ENCODE measurements at places on chromosomes 16 and 17.

- DNase-seq = no peak
Observed at GRCh38 chr16:11603331-11603750, 16.6 kb upstream of the LITAF start.

DNA sequence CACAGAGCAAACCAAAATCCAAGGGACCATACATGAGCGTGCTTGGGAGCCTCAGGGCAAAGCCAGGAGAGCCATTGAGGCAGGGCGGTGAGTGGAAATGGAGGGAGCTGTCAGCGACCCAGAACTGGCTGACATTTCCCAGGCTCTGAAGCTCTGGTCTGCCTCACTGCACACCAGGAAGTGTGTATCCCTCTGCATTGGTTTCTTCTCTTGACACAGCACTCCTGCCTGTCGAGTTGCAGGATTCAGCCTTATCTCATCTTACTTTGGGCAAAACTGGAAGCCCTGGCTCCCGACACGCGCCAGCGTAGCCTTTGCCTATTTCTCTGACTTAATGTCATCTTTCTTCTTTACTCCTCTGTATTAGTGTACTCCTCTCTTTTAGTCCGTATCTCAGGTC lies 144.7 kb upstream of the HS3ST3A1 start:
- DNase-seq = no peak

GRCh38 chr16:30967795-30968194 lies 10.2 kb downstream of the SETD1A start:
- no peak for DNase-seq

DNA sequence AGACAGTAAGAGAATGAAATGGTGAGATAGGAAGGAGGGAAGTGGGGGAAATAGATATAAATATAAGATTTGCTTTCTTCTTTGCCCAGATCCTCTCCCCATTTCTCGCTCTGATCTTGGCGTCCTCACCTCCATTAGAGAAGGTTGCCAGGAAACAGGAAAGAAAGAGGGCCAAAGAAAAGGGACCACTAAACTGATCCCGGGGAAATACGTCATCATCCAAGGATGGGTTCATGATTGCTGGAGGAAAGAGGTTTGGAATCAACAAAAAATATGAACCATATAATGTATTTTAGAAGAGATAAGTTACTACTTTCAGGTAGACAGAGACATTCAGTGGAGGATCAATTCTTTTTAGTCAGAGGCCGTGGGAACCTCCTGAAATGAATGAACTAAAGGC lies 536.0 kb downstream of the HAPSTR1 start:
- no peak for DNase-seq

DNA sequence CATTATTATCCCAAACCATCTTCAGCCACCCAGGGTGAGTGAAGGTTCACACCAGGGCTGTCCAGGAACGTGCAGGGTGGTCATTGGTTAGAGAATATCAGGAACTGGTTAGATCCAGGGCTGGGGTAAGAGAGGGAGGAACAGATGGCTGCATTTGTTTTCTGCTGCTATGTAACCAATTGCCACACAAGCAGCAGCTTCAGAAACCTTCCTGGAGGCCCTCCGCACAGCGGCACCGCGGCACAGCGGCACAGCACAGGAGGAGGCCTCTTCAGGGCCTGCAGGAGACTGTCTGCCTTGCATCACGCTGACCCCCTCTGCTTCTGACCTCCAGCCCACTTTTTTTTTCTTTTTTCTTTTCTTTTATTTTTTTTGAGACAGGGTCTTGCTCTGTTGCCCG lies 86.1 kb downstream of the KCNJ12 start:
- DNase-seq = no peak

DNA sequence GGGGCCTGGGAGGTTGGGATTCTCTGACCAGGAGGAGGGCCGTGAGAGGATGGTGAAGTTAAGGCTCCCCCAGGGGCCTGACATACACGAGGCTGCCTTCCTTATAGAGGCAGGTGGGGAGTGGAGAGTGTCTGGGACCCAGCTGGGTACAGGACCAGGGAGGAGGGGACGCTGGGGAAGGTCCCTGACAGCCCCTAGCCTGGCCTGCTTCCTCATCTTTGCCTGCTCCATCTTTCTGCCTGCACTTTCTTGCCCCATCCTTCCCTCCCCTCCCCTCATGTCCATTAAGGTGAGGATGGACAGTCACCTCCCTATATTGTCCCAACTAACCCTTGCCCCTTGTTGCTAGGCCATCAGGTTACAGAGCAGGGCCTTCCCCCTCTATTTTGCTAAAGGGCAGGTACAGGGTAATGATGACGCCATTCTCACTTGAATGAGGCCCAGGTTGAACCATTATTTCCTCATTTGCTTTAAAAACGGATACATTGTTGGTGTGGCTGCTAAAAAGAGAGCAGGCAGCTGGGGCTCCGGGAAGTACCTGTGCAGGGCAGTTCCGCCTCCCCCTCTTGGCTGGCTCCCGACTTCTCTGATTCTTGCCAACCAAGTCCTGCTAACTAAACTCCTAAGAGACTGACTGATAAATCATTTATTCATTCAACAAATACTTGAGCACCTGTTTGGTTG lies 1.3 kb downstream of the C17orf99 start:
- no peak for DNase-seq

DNA sequence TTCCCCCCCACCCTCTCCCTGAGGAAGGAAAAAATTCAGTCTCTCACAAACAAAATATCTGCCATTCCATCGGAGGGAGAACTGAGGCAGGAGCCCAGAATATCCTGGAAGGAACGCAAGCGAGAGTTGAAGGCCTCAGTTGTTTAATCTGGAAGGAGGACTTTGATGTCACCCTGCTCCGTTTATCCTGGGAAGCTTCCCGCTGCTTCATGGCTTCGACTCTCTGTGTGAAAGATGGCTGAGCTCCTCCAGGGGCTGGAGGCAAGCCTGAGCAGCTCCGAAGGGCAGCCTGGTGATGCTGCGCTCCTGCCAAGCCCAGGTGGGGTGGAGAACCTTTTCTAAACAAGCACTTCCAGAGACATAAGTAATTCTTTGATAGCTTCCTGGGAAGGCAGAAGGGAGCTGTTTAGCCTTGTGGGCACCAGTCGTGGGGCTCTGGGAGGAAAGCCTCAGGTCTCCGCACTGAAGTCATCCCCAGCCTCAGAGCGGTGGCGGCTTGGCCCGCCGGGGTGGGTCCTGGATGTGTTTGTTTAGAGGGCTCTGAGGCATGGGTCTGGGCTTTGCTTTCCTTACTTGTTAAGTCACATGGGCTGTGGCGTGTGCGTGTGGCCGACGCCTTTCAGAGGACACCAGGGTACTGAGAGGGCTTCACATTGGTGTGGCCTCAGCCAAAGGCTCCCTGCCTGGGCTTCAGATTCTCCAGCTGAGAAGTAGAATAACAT lies 7.9 kb downstream of the NKD1 start:
- no peak for DNase-seq

DNA sequence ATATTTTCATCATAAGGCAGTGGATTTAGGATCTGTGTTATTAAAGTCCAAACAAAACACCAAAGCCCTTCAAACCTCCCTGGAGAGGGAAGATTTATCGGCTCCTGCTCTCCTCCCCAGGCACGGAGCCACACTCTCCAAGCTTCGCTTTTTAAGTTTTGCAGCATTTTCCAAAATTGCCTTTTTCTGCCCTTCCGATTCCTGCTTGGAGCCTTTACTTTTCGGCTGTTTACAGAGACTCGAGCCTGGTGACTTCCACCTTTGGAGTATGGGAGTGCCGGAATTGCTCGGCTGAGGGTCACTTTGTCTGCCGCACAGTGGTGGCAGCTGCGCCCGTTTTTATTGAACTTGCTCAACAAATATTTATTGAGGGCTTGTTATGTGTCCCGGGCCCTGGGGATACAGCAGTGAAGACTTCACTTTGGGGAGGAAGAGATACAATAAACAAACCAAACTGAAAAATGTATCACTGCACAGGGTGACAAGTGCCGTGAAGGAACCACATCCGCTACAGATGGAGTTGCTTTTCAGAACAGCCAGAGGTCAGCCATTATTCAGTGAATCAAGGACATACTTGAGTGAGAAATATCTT lies 185.5 kb downstream of the NTN1 start:
- DNase-seq = no peak

- DNase-seq = no peak
Observed at GRCh38 chr16:57589374-57589773, 39.1 kb upstream of the ADGRG1 start.

GRCh38 chr16:77917971-77918370 lies 104.4 kb upstream of the CLEC3A start:
- no peak for DNase-seq

GRCh38 chr17:53919356-53919755 lies 96.6 kb downstream of the KIF2B start:
- DNase-seq = no peak

DNA sequence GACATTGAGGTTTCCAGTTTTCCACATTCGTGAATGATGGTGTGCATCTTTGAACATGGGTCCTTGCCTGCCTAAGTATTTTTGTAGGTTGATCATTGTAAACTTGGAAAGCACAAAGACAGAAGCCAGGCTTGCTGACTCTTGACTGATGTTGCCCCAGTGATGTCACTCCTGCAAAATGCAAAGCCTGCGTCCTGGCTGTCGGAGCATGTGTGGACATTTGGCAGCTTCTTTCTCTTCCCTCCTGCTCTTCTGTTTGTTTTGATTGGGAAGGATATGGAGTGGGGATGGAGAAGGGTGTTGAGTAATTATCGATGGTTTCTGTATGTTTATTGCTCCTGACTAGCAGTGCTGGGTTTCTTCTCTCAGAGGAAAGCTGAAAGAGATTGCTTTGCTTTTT lies 3.2 kb downstream of the NDE1 start:
- DNase-seq = no peak

GRCh38 chr17:81538651-81539570 lies 10.7 kb downstream of the FSCN2 start:
- DNase-seq = no peak

DNA sequence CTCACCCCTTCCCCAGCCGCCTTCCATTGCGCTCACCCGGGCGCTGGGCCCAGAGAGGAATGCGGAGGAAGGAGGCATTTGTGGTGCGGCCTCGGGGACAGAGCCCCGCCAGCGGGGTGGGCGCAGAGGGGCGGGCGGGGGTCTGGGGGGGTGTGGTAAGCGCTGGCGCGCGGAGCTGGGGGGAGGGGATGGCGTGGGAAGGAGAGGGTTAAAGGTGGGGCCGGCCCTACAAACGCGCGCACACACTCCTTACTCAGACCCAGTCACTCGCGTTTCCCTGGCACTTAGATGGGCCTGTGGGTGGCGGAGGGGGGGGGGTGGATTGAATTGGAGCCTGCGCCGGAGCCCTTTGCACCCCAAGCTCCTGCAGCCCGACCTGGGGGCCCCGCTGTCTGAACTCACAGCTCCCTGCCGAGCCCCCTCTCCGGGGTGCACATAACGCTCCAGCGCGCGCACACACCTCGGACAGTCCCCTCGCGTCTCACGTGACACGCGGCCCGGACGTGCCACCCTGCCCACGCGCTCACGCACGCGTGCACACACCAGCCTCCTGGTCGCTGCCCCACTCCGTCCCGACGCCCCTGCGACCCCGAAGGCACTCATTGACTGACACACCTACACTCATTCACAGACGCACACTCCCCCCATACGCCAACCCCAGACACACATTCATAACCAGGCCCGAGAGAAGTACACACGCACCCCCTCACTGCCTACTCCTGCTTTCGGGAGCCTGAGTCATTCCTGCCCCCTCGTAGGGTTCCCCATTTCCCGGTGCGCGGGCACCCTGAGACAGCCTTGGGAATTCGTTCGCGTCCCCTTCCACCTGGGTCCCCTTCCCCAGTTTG lies 844 bp downstream of the TBKBP1 start:
- DNase-seq = no peak

- DNase-seq = no peak
Observed at GRCh38 chr16:8877894-8878522, 4.1 kb upstream of the LITAFD start.

DNA sequence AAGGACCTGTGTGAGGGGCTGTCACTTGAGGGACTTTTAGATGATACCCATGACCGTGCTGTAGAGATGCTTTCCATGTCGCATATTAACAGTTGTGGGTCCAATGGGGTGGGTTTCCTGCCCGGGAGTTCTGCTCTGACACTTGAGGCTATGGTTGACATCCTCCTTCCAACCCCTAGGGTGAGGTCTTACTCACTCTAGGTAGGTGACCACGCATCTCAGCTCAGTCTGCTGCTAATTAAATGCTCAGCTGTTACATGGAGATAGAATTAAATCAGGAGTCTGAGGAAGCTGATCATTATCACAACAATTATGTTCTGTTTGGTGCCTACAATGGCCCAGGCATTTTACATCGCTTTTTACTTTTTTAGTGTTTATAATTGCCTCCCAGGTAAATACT lies 40.2 kb downstream of the OSBPL7 start:
- DNase-seq = no peak

DNA sequence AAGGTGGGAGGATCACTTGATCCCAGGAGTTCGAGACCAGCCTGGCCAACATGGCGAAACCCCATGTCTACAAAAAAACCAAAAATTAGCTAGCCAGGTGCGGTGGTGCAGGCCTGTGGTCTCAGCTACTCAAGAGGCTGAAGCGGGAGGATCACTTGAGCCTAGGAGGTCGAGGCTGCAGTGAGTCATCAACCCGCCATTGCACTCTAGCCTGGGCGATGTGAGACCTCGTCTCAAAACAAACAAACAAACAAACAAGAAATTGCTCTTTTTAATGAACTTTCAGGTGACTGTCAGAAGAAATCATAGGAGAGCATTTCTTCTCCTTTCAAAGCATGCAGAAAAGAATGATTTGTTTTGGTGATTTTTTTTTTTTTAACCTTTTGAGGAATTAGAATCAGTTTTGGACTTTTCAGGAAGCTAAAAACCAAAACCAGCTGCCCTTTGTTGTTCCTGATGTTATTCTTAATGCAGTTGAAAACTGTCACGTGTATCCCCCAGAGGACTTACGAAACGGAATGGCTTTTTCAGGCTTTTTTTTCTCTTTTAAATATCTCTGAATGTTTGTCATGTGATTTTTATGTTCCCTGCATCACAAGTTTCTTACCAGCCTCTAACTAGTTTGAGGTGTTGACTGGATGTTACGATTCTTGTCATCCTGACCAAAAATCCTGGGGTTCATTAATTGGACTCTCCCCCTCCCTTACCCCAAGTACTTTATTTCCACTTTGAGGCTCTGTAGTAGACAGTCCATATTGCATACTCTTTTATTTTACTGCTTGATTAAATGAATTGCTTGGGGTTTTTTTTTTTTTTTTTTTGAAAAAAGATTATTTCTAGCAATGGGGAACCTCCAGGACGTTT lies 34.1 kb downstream of the SNX29 start:
- DNase-seq = no peak

DNA sequence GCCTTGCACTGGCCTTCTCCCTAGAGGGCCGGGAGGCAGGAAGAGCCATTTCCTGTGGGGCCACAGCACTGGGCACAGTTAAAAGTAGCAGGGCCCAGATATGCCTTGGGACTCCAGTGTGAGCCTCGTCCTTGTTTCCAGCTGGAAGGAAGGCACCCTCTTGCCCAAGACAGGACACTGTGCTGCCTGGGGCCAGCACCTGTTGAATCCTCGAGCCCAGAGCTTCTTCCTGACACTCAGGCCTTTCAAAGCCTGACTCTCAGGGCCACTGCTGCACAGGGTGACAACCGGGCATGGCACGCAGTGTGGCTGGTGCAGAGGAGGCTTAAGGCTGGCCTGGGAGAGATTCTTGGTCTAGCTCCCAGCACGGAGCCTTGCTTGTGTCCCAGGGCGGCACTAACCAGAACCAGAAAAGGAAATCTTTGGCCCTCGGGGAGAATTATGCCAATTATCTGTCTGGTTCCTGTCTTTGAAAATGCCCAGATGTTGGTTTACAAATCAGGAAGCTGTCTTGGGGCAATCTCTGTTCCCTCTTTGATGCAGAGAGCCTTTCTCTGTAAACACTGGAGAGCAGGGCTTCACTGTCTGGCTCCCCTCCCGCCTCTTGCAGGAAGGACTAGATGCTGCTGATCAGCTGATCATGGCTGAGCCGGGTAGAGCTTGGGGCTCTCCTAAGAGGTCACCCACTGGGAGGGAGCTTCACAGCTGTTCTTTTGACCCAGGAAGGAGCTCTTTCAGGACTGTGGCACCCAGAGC lies 11.1 kb downstream of the LDHD start:
- DNase-seq = no peak
